Peyer's patch (tissue), 4 donors: ENCODE measurements at places on chromosomes 7 and 10.

DNA sequence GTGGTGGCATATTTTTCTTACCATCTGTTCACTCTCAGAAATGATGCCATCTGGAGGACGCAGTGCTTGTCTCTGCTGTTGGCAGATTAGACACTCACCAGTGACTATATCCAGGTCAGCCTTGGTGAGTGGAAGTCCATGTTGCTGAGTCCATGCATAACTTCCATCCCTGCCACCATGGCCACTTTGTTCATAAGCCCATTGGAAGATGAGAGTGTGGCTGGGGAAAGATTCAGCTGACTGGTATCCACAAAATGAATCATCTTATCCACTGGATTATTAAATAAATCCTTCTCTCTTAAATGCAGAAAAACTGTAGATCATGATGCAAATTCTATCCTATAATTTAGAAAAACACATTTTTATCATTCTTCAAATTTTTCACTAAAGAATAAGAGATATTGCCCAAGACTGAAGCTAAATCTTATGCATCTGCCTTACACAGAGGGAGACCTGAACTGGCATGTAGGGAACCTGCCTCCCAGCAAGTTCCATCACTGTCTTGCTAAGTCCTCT, 726.9 kb downstream of the TNS3 start:
- no peak for DNase-seq

- no peak for DNase-seq
Observed at GRCh38 chr7:139594911-139595476, 71.5 kb downstream of the CLEC2L start.

- peak; percentile 7 for DNase-seq
Observed at GRCh38 chr10:5534880-5535856, 10.4 kb downstream of the CALML3 start.

DNA sequence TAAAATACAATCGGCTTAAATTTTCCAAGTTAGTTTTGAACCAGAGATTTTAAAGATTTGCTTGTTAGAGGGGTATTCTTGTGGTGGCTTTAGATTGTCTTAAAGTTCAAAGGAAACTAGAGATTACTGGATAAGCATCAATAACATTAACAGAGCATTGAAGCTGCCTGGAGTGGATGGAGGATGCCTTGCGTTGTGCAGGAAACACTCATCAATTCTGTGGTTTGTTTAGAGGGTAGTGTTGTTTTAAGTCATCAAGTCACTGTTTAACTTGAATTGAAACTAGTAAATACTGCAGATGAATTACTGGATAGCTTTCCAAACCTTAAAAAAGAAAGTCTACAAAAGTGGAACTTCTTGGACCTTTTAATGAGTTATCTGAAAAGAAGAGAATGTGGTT, 218.6 kb downstream of the CELF2 start:
- DNase-seq: no peak

GRCh38 chr7:147079083-147079482, 962.5 kb downstream of the CNTNAP2 start:
- no peak for DNase-seq

DNA sequence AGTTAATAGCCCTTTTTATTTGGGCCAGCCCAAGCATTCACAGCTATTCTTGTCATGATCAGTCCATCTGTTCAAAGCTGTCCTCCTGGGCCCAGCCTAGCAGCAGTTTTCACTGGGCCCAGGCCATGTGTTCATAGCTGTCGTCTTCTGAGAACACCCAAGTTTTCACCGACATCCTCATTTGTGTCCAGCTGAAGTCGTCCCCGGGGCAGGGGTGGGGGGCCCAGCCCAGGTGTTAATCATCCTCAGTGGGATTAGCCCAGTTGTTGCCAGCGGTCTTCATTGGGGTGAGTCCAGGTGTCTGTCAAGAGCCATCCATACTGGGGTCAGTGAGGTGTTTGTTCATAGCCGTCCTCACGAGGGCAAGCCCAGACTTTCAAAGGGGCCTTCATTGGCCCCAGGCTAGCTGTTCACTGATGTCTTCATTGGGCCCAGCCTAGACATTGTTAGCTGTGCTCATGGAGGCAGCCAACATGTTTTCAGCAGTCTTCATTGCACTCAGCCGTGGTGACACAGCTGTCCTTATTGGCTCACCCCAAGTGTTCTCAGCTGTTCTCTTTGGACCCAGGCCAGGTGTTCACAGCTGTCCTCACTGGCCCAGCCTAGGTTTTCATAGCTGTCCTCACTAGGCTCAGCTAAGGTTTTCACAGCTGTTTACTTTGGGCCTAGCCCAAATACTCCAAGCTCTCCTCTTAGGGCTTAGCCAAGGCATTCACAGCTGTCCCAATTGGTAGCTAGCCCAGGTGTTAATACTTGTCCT, 10.0 kb downstream of the FRG2B start:
- DNase-seq: no peak

DNA sequence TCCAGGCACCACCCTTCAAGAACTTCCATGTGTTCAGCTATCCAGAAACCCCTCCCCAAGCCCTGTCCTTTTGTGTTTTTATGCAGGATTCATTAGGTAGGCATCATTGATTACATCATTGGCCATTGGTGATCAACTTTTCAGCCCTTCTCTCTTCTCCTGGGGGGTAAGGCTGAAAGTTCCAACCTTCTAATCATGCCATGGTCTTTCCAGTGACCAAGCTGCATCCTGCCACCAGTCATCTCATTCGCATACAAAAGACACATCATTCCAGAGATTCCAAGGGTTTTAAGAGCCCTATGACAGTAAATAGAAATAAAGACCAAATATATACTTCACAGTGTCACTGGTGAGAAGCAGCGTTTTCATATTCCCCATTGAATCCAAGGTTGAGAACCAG, 48.2 kb downstream of the DNAJC12 start:
- DNase-seq: no peak

GRCh38 chr7:107220356-107220755, 51.6 kb downstream of the HBP1 start:
- DNase-seq: no peak

- DNase-seq: no peak
Observed at GRCh38 chr7:51035716-51036115, 253.0 kb upstream of the GRB10 start.

DNA sequence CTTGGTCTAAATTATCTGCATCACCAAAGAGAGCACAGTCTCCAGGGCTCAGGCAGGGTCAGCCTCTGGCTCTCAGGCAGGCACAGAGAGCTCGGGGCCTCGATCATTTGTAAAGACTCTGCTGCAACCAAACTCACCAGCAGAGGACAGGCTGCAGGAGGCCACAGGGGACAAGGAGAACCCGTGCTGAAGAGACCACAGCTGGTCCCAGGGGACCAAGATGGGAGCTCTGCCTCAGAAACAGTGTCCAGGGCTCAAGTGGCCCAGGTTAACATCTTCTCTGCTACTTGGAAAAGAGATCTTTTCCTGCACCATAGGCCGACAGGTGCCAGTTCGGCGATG, 543.2 kb downstream of the PTPRN2 start:
- DNase-seq: peak; percentile 10

DNA sequence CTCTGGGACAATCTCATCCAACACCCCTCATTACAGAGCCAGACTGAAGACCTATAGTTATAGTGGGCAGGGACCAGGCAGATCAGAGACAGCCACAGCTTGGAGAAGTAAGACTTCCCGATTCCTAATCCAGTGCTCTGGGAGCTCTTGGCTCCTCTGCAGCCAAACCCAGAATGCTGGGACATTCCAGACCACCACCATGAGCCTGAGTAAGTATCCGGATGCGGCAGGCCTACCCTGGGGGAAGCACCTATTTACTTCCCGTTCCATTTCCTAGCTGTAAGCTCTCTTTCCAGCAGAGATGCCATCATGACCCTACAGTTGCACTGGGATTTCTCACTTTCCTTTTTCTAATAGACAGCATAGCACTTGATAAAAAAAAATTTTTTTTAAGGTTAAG, 16.4 kb downstream of the HIP1 start:
- no peak for DNase-seq

DNA sequence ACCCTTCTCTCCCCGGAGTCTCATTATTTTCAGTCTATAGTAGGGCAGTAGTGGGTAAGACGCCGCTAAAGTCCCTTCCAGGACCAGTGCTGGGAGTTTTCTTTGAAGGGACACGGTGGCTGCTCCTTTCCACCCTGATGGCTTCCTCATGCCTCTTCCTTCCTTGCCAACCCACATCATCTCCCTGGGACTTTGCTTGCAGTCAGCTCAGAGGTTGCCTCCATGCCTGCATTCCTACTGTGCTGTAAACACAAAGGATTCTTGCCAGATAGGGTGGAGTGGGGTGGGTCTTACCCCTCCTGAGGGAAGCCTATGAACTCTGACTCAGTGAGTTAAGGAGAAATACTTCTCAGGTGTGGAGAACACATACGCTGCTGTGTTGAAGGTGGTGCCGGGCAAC, 59.9 kb upstream of the IGFBP3 start:
- DNase-seq: no peak

DNA sequence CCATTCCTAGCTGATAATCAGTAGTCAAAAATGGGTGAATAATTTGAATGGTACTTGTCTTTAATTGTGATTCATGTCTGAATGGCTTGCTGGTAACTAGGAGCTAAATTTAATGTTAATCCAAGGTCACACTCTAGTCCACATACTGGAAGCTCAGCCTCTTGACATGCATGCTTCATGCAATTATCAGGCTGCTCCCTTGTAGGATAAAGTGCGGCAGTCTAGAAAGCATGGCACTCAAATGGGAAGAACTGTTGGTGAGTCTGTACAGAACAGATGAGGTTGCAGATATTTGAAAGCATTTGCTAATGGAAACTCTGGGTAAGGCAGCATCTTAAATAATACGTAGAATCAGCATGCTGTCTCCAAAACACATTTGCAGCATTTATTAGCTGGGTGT, 499.4 kb downstream of the AUTS2 start:
- no peak for DNase-seq

GRCh38 chr7:77479536-77480088, 57.5 kb upstream of the PTPN12 start:
- no peak for DNase-seq

DNA sequence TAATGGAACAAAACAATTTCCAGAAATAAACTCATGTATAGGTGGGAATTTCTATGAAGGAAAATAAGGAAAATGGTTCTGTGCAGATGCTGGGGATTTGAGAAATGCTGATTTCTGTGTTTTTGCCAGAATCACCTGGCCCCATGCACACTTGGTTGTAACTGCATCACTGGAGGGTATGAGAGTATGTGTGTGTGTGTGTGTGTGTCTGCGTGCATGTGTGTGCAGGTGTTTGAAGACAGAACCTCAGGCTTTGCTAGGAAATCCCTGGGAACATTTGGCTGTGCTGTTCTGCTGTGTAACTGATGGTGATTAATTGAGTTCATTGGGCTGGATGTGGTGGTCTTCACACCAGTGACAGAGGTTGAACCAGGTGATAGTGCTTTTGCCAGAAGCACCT, 141.6 kb downstream of the CAMK1D start:
- no peak for DNase-seq

- no peak for DNase-seq
Observed at GRCh38 chr10:130377986-130378540, 241.9 kb downstream of the GLRX3 start.

- DNase-seq: no peak
Observed at GRCh38 chr7:17227766-17228490, 70.5 kb upstream of the AHR start.

- DNase-seq: no peak
Observed at GRCh38 chr10:131944412-131944811, 37.3 kb downstream of the BNIP3 start.

GRCh38 chr10:132293201-132293812, 14.4 kb downstream of the STK32C start:
- DNase-seq: no peak

GRCh38 chr10:17232276-17232960, 4.4 kb downstream of the VIM start:
- DNase-seq: no peak

DNA sequence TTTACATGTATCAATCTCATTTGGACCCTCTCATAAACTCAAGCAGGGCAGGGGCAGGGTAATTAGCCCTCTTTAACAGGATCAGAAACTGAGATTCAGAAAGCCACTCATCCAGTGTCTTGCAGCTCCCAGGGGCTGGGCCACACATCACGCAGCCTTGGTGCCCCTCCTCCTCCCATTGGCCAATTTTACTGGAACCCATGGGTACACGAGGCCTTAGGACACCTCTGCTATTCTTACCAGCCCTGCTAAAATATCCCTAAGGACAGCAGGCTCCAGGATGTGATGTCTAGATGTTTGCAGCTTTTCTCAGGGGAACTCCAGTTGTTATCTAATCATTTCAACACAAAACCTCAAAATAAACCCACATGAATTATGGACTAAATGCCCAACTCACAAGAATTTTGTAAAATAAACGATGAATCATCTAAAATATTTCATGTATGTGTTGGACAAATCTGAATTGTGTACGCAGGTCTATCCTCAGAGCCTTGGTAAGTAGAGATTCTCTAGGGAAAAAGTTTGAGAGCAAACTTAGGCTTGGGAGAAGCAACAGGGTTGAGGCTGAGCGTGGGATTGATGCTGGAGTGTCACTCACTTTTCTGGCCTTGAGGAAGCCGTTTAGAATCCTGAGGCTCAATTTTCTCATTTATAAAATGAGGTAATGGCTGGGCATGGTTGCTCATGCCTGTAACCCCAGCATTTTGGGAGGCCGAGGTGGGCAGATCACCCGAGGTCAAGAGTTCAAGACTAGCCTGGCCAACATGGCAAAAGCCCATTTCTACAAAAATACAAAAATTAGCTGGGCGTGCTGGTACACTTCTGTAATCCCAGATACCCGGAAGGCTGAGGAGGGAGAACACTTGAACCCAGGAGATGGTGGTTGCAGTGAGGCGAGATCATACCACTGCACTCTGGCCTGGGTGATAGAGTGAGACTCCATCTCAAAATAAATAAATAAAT, 69.7 kb upstream of the TNS3 start:
- no peak for DNase-seq

DNA sequence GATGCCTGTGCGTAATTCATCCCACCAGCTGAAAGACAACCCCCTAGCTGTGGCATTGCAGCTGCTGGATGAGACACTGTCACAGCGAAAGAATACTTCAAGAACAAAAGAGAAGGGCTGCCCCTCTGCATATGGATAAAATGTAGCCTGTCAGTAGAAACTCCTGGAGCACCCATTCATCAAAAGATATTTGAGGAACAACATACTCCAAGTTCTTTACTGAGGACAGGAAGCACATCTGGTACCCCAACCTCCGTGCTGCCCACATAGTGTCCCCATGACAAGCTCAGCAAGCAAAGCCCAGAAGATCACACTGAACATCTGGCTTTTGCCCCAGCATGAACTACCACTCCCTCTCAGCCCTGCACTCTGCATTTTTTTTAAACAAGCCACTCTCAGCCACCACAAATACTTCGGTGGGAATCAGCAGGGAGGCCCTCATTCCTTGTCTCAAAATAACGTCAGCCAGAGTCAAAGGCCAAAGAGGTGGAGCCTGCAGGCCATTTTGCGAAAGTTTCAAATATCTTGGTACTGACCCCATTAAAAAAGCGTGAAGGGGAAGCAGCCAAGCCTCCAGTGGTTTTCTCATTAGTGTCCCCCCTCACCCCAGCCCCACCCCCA, 1.7 kb downstream of the CREB3L2 start:
- no peak for DNase-seq

DNA sequence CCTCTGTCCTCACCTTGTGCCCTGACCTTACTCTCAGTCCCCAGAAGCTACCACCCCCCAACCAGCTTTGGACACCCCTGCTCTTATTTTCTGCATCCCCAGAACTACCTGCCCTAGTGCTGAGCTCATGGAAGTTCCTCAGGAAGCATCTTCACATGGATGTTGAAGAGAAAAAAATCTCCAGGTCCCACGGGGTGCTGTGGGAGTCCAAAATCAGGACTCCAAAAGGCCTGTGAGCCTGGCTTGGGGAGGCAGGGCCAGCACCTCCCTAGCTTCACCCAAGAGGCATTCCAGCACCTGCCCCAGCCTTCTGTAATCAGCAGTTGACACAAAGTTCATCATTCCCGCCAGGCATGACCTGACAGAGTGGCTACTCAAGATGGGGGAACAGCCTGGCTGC, 20.7 kb upstream of the GDF10 start:
- DNase-seq: no peak
